ENCODE measurements at places on chromosomes 11 and 22. TPM values are rescaled to one million over a fixed set of nuclear protein-coding genes. Genes with fewer than 3 reads are reported as not detected.

DNA sequence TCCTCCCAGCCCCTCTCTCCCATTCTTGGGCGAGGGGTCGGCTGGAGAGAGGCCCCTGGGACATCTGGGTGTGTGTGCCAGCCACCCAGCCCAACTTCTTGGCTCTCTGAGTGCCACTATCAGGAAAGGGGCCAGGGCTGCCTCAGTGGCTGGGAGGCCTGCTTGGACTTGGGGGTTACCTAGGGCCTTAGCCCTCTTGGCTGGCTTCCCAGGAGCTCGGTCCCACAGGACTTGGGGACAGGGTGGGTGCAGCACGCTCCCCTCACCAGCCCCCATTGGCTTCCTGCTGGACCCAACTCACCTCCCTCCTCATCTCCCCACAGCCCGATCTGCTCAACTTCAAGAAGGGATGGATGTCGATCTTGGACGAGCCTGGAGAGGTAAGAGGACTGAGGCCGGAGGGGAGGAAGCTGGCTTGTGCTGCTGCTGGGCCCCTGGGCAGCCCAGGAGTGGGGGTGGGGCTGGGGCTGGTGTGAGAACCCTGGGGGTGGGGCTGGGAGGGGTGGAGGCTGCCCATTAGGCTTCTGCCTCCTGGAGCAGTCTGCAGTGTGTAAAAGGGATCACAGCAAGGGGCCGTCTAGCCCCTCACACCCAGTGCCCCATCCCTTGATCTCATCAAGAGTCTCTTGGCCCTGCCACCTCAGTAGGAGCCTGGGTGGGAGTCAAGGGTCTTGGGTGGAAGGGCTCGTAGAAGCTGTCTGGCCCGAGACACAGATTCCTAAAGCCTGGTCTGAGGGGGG lies 54.8 kb downstream of the TRIOBP start:
- DNase-seq: peak; percentile 74

Gene UPB1
- not detected for total RNA-seq

GRCh38 chr22:39179841-39180335 lies 27.4 kb upstream of the CBX7 start:
- peak; percentile 90 for DNase-seq

DNA sequence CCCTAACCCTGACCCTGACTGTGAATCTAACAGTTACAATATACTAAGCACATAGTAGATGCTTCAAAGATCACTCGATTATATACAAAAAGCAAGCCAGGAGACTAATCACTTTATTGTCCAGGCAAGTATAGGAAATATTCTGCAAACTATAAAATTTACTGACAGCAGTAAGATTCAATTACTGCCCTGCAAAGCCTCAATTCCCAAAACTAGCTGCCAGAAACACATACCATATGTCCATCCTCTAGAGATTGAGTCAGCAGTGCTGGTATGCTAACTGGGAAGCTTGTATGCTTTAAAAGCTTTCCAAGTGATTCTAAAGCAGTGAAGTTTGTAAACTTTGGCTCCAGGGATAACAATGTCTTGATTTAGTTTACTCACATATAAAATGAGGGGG lies 26.1 kb downstream of the CSTF3 start:
- no peak for DNase-seq

- DNase-seq: no peak
These were observed 689 bp downstream of the PDHX start for GRCh38 chr11:34916843-34917770.

GRCh38 chr11:43129329-43129728 lies 182.5 kb upstream of the API5 start:
- no peak for DNase-seq

- DNase-seq: no peak
These were observed 49.3 kb downstream of the WNT11 start for GRCh38 chr11:76156971-76157427.

Gene STIM1
- 27.9 TPM for total RNA-seq

Gene VSIG10L2
- not detected for total RNA-seq

DNA sequence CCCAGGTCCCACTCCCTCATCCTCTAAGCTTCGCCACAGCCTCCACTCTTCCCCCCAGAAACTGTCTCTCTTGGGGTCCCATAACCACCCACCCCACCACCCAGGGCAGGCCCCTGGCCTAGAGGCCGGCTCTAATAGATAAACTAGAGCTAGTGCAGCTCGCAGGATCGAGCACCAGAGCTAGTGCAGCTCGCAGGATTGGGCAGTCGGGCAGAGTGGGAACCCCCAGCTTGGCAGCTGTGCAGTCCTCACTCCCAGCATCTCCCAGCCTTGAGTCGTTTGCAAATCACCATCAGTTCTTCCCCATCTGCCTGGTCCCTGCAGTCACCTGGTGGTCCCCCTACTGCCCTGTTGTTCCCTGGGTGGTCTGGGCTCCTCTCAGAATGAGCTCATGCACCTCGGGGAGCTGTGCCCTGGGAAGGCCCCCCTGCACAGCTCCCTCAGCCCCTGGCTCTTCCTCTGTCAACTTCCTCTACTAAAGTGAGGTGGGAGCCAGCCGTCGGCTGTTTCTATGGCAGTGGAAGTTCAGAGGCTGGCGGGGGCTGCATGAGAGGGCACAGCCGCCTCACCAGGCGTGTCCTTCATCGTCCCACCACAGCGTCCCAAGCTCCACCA lies 15.5 kb upstream of the SHANK2 start:
- DNase-seq: peak; percentile 35

GRCh38 chr11:19374151-19374569 lies 133.4 kb upstream of the E2F8 start:
- no peak for DNase-seq

DNA sequence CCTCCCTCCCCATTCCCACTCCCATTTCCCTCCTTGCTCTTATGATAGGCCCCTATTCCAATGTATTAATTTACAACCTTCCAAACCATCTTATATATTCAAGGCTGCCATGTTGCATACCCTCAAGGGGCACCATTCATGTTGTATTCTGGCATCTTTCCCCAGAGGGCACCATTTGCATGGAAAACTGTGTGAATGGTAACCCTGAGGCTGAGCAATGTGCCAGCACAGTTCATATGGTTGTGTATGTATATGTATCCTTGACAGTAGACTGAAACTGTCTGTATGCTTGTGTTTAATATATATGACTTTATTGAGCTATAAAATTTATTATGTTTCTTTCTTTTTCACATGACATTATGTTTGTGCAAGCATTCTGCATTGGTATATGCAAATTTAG lies 7.3 kb downstream of the RASSF10 start:
- no peak for DNase-seq

DNA sequence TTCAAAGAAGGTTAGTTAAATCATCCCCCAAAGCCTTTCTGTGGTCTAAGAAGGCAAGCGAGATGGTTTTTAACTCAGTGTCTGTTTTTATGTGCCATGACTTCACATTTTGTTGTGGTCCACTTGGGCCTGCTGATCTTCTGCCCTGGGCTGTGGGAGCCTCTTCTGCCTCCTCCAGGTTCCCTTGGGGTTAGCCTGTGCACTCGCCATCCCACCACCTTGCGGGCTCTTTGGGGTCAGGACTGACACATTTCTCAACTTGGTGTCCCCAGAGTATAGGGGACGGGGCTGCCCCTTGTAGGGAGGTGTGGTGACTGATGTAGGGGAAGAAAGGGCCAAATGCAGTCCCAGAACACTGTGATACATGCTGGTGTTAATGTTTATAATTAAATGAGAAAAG lies 207.0 kb downstream of the TBC1D22A start:
- DNase-seq: no peak
